ENCODE measurements at places on chromosomes 11 and 22.

- DNase-seq = no peak
Observed at GRCh38 chr11:122697636-122698167, 42.2 kb downstream of the UBASH3B start.

DNA sequence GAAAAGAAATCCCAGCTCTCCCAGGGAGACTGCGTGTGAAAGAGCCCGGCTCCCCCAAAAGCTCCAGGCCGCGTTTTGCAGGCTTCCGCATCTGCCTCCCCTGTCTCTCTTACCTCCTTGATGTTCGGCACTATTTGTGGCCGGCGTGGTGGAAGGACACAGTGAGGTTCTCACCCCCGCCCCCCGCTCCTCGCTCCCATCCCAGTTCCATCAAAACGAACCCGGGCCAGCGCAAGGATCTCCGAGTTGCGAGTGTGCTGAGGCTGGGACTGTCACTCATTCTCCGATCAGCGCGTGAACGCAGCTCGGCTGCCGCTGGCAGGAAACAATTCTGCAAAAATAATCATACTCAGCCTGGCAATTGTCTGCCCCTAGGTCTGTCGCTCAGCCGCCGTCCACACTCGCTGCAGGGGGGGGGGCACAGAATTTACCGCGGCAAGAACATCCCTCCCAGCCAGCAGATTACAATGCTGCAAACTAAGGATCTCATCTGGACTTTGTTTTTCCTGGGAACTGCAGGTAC lies at the start of gene NCAM1:
TSS of gene NCAM1 (plus strand) at position 275 of the 523 bp plus-strand sequence.
- DNase-seq = peak; percentile 99

- DNase-seq = peak; percentile 77
Observed at GRCh38 chr22:50148991-50149721, 21.4 kb upstream of the PANX2 start.

DNA sequence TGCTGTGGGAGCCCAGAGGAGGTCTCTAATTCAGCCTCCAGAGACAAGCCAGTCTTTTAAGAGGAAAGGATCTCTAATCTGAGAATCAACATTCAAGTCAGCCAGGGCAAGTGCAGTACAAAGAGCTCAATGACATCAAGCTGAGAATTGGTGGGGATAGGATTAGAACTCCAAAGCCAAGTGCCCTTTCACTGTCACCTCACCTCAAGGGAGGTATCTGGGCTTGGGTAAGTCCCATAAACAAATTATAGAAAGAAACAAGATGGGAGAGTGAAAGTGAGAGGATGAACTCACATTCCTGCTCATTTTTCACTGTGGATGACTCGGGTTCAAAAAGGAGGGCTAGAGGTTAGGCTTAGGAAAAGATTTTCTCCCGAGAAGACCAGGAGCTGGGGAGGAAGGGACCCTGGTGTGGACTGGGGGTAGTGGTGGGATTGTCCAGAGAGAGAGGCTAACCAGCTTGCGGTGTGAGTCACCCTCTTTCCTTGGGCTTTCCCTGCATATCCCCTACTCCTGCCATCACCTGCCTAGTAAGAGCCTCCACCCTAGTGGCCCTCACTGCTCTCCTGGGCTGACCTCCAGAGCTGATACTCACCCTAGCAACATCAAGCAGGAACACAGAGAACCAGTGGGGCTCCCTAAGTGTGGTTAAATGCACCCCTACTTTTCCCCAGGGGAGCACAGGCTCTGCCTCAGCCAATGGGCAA lies 70.4 kb downstream of the RRM1 start:
- no peak for DNase-seq

GRCh38 chr22:50481440-50482106 lies at the start of gene ADM2:
Gene ADM2 (plus strand): TSS chr22:50481543. CDS start chr22:50481848, 305 bp downstream.
- DNase-seq = peak; percentile 78

- no peak for DNase-seq
Observed at GRCh38 chr11:120500414-120501071, 11.0 kb upstream of the GRIK4 start.

DNA sequence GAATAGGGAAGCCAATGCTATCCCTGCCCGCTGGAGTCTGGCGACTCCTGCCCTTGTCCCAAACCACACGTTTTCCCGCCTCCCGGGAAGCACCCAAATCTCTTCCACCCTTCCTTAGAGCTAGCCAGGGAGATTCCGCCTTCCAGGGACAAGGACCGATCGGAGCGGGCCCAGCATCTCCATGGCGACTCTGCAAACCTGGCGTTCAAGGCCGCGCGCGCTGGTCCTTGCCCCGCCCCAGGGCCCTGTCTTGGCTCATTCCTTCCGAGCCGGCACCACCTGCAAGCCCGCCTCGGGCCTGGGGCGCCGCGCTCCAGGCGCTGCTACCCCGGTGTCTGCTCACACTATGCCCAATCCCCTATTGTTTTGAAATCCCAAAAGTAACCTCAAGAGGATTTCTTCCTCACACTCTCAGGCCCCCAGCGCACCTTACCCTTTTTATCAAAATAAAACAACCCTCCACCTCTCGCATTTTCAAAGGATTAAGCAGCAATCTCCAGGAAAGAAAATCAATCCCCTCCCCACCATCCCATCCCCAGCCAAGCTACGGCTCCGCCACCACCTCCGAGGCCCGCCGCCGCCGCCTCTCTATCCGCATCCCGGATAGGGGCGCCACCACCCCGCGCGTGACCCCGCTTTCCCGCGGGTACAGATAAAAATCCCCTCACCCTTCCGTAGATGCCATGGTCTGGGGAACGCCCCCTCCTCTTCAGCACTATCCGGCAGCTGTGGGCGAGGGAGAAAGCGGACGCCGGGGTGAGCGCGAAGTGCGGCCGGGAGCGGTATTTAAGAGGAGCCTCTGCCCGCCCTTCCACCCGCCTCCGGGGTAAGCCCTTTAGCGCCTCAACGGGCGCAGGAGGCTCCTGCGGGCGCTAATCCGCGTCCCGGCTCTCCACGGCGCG lies 825 bp downstream of the SLC1A2 start:
- DNase-seq = peak; percentile 70

- DNase-seq = no peak
Observed at GRCh38 chr11:118442301-118442700, 6.0 kb downstream of the KMT2A start.

- DNase-seq = no peak
Observed at GRCh38 chr11:27390318-27391295, 27.6 kb upstream of the CCDC34 start.

- no peak for DNase-seq
Observed at GRCh38 chr11:119115484-119116234, 5.7 kb upstream of the HINFP start.

Measured in glutamatergic neuron (in vitro differentiated cells).